Lower lobe of right lung (tissue), 2 donors: ENCODE measurements at places on chromosomes 2 and 18.

DNA sequence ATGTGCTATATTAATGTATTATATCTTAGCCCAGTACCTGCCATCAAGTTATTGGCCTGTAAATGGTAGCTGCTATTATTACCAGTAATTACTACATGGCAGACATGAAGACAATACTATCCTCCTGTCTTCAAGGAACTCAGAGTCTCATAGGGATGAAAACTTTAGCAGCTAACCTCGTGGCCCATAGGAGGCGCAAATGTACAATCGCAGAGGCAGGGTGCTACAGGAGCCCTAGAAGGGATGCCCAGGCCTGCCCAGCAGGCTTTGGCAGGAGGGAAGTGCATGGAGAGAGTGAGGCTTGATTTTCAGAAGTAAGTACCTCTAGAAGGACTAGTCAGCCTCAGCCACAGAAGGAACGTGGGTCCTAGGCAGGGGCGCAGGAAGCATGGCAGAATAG, 44.7 kb upstream of the KIDINS220 start:
- DNase-seq = no peak

- no peak for DNase-seq
Observed at GRCh38 chr18:23981369-23981980, 33.1 kb upstream of the TTC39C start.

DNA sequence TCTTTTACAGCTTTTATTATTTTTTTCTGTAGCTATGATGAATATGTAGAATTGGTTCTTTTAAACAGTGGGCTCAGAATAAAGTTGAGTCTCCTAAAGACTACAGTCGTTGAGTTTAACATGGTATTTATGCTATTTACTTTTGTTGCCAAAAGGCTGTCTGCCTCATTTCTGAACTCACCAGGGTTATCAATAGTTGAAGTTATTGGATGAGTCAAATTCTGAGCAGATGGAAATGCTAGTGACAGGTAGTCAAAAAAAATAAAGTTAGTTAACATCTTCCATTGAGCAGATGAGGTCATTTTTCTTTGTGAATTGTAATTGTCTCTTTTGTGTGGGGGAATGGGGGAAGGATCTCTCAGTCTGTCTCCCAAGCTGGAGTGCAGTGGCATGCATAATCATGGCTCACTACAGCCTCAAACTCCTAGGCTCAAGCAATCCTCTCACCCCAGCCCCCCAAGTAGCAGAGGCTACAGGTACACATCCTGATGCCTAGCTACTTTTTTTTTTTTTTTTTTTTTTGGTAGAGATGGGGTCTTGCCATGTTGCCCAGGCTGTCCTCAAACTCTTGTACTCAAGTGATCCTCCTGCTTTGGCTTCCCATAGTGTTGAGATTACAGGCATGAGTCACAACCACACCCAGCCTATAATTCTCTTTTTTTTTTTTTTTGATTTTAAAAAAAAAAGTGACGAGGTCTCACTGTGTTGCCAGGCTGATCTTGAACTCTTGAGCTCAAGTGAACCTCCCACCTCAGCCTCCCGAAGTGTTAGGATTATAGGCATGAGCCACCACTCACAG, 8.9 kb downstream of the PAPOLG start:
- DNase-seq = no peak

DNA sequence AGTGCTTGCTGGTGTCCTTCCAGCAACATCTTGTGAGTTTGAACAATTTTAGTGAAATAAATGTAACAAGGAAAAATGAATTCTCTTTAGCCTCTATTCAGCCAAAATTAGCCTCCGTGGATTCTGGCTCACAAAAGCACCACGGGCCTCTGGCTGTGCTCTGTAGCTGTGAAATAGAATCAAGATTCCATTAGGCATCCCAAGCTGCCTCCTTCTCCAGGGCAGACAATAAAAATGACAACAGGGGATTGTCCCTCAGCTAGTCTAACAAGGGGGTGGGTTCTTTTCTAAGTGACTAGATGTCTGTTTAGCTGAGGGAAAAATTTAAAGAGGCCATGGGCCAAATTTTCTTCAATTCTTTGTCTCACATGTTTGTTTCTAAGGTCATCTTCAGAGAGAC, 254.7 kb upstream of the FIGN start:
- DNase-seq = no peak

DNA sequence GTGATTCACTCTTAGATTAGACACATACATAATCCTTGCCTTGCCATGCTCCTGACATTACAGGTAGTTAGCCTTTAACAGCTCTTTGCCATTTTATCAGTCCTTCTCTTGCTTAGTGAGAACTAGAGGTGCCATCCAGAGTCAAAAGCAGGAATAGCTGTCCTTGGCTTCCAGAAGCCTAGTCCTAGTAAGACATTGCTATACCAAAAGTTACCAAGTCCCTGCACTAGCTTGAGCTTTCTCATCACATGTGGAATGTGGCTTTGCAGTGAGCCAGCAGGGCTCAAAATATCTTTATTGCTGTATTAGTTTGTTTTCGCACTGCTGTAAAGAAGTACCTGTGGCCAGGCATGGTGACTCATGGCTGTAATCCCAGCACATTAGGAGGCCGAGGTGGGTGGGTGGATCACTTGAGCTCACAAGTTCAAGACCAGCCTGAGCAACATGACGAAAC, 104.7 kb upstream of the NOSTRIN start:
- no peak for DNase-seq
